Dermis blood vessel endothelial cell (primary cell): ENCODE measurements at places on chromosomes 3 and 15. TPM values are rescaled to one million over a fixed set of nuclear protein-coding genes. Genes with fewer than 3 reads are reported as not detected.

DNA sequence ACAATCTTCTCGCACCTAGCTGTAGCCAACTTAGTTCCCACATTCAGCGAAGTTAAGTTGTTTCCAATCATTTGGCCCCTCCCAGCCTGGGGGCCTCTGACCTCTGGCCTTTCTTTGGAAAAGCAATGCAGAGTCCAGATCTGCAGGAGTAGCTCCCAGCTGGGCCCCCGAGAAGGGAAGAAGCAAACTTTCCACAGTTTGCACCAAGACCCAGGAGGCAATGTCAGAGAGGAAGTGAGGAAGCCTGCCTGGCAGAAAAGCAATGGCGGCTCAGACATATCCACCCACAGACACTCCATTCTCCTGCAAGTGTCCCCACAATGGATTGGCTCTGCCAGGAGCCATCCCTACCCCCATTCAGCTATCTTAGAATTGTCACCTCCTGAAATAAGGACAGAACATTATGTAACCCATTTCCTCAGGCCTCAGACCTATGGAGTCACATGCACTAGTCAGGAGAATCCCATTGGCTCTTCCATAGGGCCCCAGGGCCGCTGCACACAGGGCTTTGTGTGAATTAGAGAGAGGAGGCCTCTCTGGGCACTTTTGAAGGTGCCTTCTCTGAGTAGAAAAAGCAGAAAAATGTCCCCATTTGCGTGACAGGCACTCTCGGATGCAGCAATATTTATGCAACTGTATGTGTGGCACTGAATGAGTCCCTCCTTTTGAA is 3.0 kb upstream of the BUB1B start:
- no peak for DNase-seq

- no peak for DNase-seq
Observed at GRCh38 chr3:36580716-36581115, 183.6 kb downstream of the DCLK3 start.

DNA sequence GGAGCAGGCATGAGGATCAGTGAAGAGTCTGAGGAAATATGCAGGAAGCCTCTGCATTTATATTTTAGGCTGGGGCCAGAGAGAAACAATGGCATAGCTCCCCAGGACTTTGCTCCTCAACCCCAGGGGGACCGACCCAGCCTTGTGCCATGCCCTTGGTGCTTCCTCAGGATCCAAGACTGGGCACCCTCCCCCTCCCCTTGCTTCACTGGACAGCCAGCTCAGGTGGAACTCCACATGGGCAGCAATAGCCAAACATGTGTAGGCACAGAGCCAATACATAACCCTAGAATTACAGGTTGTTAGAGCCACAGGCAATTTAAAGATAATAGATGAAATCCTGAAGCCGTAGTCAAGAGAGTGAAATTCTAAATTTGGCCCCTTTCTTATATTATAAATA is 73.0 kb upstream of the ETV5 start:
- no peak for DNase-seq

Gene ALAS1
- total RNA-seq = 41.0 and 51.7 TPM in 2 replicates

DNA sequence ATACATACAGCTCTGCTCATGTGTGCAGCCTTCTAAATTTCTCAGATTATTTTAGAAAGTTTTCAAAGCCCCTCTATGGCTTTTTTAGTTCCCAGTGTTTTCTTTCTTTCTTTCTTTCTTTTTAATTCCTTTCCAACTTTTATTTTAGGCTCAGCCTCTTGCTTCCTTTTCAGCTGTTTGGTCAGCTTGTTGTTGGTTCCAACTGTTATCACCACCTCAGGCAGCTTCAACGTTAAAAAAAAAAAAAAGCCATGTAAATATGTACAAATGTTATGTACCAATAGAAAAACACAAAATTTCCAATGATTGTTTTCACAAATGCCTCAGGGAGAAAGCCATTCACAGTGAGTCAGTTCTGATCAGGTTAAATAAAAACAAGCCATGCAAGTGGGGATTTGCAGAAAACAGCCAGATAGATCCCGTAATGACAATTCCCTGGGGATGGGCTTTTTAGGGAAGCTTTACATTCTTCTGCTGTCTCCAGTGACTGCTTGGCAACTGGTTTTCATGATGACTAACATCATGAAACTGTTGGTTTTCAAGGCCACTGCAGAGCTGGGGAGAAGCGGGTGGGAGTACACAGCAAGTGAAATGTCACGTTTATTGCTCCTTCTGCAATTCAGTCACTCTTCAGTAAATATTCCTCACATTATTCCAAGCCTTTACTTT is 908.4 kb downstream of the EPHA3 start:
- DNase-seq = no peak

GRCh38 chr3:59482684-59483083 is 432.9 kb upstream of the CFAP20DC start:
- DNase-seq = no peak

DNA sequence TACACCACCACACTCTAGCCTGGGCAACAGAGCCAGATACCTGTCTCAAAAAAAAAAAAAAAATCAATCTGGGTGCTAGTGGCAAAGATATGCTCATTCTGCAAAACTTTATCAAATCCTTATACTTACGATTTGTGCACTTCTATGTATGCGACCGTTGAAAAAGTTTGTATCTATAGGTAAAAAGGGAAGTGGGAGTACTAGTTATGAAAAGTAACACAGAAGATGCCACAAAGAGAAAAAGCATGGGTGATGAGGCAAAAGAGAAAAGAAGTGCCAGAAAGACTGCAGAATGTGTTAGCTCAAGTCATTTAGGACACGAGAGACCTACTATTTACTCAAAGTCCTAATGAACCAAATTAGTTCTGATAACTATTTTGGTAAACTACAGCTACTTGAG is 407.8 kb downstream of the SHQ1 start:
- DNase-seq = no peak

- DNase-seq = no peak
Observed at GRCh38 chr15:55552926-55553325, 35.2 kb downstream of the PYGO1 start.
